ENCODE measurements at places on chromosomes 11 and 22.

GRCh38 chr11:60221692-60222091, 21.2 kb downstream of the MS4A4E start:
- DNase-seq = no peak

DNA sequence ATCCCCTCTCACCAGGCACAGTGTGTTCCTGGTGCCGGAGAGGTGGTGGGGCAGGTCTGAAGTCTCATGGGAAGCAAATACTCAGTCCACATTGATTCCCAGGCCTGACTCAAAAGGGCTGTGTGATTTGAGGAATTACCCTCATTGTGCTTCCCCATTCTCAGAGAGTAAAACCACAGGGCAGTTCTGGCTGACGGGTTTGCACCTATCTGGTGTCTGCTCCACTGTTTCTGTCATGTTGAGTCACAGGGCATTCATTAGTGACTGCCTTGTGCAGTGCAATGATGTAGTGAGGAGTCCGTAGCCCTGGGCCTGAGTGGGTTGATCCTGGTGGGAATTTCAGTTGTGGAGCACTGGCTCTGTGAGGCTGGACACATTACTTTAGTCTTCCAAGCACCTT, 85.2 kb upstream of the ARHGAP20 start:
- DNase-seq = no peak

- DNase-seq = no peak
These were observed 17.8 kb downstream of the SAMM50 start for GRCh38 chr22:43972931-43973462.

DNA sequence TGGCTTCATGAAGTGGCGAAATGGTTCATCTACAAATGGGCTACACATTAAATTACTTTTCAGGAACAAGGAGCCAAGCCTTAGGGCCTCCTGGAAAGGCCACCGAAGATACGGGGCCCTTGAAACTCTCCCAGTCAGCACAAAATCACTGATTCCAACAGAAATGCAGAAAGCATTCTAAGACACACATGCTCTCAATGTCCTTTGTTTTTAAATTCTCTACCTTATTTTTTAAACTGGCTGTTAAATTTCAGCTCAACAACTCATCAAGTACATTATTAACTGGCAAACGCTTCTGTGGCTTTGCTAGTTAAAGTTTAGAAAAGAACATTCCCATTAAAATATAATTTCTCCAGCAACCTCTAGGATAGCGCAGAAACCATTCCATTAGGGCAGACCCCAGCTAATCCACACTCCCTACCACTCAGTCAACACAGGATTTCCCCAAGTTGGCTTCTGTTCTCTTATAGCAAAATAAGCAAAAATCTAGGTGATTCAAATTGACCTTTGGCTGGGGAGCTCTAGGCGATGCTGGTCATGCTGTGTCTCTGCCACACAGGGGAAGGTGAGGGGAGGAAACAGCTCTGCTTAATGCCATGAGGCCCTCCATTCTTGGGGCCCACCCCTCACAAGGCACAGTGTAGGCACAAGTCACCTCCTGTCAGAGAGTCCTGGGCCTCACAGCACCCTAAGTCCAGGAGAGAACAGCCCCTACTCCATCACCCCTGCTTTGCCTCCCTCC, 47.1 kb downstream of the PLEKHA7 start:
- DNase-seq = no peak

GRCh38 chr11:35419184-35419829, at the start of gene SLC1A2:
TSS of gene SLC1A2 (minus strand) at chr11:35419558. CDS start at chr11:35418966, 592 bp downstream.
- DNase-seq = no peak

GRCh38 chr11:84524422-84525051, 1102.6 kb downstream of the DLG2 start:
- no peak for DNase-seq

DNA sequence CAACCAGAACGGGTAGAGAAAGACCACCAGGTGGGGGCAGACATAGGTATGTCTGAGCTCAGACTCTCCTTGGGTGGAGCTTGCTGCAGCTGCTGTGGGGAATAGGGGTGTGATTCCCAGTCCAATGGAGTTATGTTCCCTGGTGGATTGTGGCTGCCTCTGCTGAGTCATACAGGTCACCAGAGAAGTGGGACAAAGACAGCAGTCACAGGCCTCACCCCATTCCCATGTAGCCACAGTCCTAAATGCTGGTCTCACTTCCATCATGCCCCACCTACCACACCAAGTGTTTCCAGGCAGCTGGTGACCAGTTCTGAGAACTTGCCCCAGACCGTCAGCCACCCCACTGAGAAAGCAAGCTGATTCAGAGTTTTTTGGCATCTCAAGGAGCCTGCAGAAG, 17.5 kb downstream of the OR52E5 start:
- DNase-seq = no peak

DNA sequence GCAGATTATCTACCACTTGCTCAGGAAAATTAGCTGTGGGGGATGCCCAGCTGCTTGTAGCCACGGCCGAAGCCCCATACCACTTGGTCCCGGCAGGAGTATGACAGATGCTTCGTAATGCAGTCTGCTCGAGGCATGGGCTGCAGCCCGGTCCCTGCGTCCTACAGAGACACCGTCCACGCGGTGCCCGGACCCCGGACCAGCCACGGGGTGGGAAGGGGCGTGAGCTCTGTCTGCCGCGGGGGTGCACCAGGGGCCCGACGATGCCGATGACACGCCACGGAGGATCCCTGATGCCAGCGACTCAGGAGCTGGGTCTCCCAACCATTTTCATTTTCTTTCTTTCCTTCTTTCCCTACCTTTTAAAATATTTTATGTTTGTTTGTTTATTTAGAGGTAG, 30.0 kb downstream of the SLC25A17 start:
- no peak for DNase-seq

DNA sequence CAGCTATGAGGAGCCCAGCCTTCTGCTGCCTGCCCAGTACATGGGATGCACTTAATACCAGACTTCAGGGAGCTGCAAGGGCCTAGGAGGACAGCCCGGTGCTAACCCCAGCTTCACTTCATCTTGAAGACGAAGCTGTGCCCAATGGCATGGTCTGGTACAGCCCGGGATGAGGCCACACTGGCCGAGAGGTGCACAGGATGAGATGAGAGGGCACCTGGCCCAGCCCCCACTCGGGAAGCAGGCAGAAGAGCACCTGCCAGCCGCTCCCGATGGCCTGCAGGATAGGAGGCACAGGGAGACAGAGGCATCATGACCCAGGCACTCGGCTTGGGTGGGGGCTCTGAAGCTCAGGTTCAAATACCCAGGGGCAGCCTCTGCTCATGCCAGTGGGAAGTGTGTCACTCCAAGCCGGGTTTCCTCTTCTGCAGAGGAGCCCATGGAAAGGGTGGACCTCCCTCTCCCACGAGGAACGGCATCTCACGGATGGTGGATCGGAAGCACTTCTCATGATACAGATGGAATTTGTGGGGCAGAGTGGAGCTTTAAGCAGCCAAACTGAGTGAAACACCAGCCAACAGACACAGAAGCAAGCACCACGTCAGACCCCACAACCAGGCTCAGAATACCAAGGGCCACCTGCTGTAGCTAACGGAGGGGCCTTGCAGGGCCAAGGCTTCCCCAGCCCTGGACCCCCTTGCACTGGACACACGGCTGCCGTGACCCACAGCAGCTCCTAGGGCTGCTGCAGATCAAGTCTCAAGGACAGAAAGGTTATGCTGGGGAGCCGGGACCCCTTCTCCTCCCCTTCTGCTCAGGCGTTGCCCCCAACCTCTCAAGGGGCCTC, 875.2 kb downstream of the BRD1 start:
- DNase-seq = no peak

GRCh38 chr11:71108013-71108865, 144.1 kb downstream of the SHANK2 start:
- no peak for DNase-seq

DNA sequence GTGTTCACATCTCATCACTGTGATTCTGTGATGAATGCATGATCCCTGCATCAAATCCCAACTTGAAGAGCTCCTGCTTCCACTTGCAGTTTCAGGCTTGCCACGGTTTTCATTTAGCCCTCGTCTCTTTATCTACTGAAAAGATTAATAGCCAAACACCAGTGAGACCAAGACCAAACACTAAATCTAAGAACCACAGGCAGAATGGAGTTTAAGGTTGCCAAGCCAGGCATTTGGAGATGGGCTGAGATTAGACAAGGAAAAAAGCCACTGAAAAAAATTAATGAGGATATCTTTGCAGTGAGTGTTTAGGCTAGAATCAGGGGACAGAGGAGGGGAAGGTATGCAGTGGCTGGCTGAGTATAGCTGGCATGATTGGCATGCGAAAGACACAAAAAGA, 227.2 kb upstream of the BLID start:
- DNase-seq = no peak

- DNase-seq = peak; percentile 41
These were observed 68.1 kb downstream of the UBASH3B start for GRCh38 chr11:122723576-122723975.

- no peak for DNase-seq
These were observed 13.6 kb upstream of the MS4A15 start for GRCh38 chr11:60743058-60743457.

GRCh38 chr11:121420398-121420797, 31.7 kb upstream of the SORL1 start:
- no peak for DNase-seq

GRCh38 chr11:117664897-117665296, 132.1 kb downstream of the DSCAML1 start:
- no peak for DNase-seq

DNA sequence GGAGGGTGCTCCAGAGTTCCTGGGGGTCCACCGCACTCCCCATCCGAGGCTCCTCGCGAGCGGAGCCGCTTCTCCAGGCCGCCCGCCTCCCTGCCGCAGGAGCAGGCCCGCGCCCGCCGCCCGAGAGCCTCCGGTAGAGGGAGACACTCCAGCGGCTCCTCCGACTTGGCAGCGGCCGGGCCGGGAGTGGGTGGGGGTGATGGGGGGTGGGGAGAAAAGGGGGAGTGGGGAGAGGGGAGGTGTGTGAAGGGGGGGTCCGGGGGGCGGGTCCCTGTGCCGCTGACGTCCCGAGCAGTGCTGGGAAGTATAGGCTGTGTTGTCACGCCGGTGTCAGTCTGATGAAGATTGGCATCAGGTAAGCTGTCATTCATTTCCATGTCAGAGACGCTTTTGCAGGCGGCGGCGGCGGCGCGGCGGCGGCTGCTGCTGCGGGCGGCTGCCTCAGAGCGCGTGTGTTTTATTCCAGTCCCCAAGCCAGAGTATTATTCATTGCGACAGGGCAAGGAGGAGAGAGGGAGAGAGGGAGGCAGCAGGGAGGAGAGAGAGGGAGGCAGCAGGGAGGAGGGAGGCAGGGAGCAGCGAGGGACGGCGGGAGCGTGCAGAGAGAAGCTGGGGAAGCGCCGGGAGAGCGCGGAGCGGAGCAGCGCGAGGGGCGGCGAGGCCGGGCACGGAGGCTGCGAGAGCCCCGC, at the start of gene PKNOX2:
TSS of gene PKNOX2 (plus strand) at position 330 of the 689 bp plus-strand sequence. CDS start 186,555 bp downstream, outside the sequence.
- peak; percentile 52 for DNase-seq

Data from activated CD4-positive, alpha-beta T cell treated with anti-CD3 and anti-CD28 coated beads, Interleukin-2, amount 50 U/mL, for 16 hours (primary cell).